Stimulated activated CD4-positive, alpha-beta T cell treated with anti-CD3 and anti-CD28 coated beads, Interleukin-4, amount 100 ng/mL, for 48 hours (primary cell): ENCODE measurements at places on chromosomes 3 and 15.

- peak; percentile 96 for DNase-seq
Observed at GRCh38 chr15:81323944-81324881, at the start of gene STARD5. STARD5 (minus strand) TSS chr15:81324141; CDS start chr15:81324099, 42 bp downstream.

GRCh38 chr15:95615436-95615835, 715.1 kb upstream of the NR2F2 start:
- no peak for DNase-seq

- DNase-seq = no peak
Observed at GRCh38 chr3:49911611-49912010, 7.9 kb upstream of the MST1R start.

GRCh38 chr15:44101944-44102343, 93.1 kb downstream of the FRMD5 start:
- DNase-seq = no peak

DNA sequence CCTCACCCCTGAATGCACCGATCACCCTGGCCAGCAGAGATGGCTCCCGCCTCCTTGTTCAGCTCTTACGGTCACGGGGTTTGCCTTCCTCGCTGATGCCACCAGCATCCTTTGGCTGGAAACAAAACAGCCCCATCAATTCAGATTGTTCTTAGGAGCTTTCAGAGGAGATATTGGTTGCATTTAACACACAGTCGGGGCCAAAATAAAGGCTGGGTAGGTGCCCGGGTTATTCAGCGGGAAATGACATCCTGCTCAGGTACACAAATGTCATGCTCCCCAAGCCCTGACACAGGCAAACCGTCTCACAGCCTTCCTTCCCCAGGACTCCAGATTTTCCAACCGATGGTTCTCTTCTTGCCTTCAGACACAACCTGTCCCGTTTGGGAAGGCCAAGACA, 62.4 kb upstream of the MEF2A start:
- DNase-seq = no peak

DNA sequence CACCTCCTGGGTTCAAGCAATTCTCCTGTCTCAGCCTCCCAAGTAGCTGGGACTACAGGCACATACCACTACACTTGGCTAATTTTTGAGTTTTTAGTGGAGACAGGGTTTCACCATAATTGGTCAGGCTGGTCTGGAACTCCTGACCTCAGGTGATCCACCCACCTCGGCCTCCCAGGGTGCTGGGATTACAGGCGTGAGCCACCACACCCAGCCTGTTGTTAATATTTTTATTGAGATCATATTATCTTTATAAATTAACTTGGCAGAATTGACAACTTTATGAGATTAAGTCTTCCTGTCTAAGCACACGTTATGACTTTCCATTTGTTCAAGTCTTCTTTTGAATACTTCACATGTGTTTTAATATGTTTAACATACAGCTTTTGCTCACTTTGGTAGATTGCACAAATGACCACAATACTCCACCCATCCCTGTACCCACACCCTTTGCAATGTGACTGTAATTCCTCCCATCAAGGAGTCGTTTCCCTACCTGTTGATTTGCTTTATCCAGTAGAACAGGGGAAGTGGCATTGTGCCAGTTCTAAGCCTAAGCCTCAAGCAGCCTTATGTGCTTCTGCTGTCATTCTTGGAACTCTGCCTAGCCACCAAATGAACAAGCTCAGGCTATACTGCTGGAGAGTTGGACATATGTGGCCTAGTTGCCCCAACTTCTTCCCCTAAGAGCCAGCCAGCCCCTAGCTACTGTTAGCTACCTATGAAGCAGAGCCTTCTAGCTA, 8.2 kb downstream of the XYLB start:
- DNase-seq = no peak

GRCh38 chr3:11643201-11643603, 513 bp downstream of the VGLL4 start:
- peak; percentile 15 for DNase-seq

GRCh38 chr15:33155691-33156420, 38.7 kb downstream of the FMN1 start:
- no peak for DNase-seq

- no peak for DNase-seq
Observed at GRCh38 chr15:70447521-70447920, 315.8 kb downstream of the UACA start.
